ENCODE measurements at places on chromosomes 2 and 18. TPM values are rescaled to one million over a fixed set of nuclear protein-coding genes. Genes with fewer than 3 reads are reported as not detected.

DNA sequence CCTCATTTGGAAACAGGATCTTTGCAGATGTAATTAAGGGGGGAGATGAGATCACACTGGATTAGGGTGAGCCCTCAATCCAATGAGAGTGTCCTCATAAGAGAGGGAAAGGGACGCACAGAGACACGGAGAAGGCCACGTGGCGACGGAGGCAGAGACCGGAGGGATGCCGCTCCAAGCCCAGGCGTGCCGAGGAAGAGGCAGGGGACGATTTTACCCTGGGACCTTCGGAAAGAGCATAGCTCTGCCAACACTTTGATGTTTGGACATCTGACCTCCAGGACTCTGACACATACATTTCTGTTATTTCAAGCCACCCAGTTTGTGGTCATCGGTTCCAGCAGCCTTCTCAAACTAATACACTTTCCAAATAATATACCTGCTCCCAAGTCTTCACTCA is 84.4 kb upstream of the ZCCHC2 start:
- no peak for DNase-seq

DNA sequence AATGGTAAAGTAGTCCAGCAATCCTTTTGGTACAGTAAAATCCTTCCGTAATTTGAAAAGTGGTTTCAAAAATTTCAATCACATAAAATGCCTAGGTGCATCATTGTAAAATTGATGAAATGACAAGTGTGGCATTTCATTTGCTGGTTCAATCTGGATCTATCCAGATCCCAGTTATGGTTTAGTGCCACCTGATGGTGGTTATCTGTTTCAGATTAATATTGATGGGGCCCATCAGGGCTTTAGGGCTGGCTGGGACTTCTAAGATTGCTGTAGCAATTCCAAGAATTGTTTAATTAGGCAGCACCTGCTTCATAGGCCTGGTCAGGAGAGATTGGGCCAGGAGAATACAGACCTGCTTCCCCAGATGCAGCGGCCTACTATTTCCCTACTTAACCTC is 55.5 kb upstream of the PIK3C3 start:
- no peak for DNase-seq

Gene INPP5D
- 62.3 TPM for total RNA-seq

- no peak for DNase-seq
Observed at GRCh38 chr2:13696601-13697000, 935.9 kb upstream of the LRATD1 start.

DNA sequence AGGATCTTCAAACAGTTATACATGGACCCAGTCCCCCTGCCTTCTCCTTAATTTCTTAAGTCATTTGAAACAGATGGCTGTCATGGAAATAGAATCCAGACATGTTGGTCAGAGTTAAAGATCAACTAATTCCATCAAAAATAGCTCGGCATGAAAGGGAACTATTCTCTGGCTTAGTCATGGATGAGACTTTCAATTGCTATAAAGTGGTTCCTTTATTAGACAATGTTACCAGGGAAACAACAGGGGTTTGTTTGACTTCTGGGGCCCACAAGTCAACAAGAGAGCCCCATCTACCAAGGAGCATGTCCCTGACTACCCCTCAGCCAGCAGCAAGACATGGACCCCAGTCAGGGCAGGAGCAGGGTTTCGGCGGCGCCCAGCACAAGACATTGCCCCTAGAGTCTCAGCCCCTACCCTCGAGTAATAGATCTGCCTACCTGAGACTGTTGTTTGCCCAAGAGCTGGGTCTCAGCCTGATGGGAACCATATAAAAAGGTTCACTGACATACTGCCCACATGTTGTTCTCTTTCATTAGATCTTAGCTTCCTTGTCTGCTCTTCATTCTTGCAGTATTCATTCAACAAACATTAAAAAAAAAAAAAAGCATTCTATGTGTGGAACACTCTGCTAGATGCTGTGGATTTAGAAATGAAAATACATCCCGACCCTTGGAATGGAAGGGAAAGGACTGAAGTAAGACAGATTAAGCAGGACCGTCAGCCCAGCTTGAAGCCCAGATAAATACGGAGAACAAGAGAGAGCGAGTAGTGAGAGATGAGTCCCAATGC is 4.6 kb downstream of the TTR start:
- no peak for DNase-seq

DNA sequence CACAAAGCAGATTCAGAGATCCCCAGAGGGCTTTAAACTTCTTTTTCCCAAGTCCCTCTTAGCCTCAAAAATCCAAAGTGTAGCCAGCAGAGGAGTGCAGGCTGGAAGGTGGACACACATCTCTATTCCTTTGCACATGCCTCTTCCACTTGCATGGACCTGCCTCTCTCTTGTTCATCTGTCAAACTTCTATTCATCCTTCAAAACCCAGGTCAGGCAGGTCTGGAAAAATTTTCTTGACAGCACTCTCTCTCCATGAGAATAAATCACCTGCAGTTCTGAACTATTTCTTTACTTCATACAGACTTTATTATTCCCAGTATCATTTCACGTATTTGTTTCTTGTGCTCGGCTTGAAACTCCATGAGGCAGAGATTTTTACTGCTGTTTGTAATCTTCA is 127.5 kb downstream of the SS18 start:
- DNase-seq, result no peak

Gene OSBPL6
- 1.8 TPM for total RNA-seq

DNA sequence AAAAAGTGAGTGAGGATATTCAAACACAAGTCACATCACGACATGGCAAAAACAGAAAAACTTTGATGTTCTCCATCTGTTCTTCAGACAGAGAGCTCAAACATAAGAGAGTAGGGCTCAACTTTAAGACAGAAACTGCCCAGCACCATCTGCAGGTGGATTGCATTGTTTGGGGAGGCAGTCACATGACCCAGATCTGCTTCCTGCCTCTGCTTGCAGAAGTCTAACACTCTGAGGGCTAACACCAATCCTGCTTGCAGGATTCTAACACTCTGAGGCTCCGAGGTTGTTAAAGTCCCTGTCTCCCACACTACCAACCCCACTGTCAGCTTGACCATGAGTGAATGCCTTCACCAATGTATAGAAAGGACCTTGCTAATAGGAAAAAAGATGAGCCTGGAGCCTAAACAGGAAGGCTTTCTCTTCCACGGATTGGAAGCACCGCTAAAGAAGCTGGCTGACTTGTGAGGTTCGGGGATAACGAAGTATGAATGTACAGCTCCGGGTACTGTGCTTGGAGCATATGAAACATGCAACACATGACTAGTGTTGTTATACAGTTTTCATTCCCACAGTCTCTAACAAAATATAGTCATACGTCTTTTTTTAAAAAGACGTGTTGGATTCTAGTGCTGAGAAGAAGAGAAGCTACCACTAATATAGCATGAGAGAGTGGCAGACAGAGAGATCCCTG is 176.6 kb upstream of the CREB1 start:
- peak; percentile 30 for DNase-seq

Gene GAREM2
- 5.9 TPM for total RNA-seq

Gene SERPINB5
- not detected for total RNA-seq

GRCh38 chr2:19158896-19159295 is 199.5 kb downstream of the OSR1 start:
- DNase-seq, result no peak

DNA sequence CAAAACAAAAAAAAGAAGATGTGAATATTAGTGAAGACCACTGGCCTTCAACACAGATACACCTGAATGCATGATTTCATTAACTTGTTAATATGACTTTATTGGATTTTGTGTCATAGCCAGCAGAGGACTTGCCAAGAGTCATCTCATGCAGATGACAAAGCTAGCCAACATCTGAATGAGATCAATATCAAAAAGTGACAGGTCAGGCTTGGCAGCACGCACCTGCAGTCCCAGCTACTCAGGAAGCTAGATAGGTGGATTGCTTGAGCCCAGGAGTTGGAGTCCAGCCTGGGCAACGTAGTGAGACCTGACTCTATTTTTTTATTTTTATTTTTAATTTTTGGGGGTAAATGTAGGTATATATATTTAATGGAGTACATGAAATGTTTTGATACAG is 54.5 kb upstream of the TGIF1 start:
- no peak for DNase-seq

DNA sequence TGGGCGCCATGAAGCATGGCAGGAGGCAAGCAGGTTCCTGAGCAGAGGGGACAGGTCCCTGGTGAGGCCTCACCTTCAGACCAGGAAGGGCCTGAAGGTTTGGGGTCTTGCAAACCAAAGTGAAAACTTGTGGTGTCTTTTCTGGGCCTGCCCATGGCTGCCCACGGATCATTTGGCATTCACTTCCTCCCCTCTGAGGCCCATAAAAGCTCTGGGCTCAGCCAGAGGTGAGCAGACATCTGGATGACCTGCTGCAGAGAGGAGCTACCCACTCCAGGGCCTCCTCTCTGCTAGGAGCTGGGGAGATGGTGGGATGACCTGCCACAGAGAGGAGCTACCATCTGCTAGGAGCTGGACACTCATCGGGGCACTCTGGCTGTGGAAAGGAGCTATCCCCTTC is 112.9 kb upstream of the TMEM18 start:
- DNase-seq, result no peak

DNA sequence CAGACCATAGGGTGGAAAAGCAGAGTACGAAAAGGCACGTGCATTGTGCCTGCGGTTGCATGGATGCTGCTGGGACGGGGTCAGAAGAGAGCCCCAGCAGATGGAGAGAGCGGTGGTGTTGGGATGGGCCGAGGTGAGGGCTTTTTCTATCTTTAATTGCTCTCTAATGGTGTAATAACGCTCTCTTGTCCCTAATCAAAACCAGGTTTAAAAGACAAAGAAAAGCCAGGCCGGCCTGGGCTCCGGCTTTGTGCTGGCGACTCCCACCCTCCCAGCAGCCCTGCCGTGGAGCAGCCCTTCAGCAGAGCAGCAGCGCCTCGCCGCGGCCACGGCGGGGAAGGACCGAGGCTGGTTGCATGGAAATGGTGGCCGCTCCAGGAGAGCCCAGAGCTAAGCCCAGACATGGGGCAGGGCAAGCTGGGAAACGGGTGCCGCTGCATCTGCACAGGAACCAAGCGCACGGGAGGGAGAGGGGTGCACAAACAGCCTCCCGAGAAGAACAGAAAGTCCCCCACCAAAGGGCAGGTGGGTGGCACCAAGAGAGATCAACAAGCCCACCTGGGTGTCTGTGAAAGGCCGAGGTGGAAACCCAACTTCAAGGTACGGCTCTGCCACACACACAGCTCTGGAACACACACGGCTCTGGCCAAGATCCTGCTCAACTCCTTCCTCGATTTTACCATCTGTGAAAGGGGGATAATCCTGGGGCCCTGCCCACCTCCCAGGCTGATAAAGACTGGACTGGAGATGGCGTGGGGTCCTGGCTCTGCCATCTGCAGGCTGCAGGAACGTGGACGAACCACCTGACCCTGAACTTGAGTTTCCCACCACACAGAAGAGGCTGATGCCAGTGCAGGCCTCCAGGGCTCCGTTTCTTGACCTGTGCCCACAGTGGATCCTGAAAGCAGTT is 15.0 kb downstream of the HS1BP3 start:
- DNase-seq, result peak; percentile 30

Gene CKAP2L
- 27.2 TPM for total RNA-seq

DNA sequence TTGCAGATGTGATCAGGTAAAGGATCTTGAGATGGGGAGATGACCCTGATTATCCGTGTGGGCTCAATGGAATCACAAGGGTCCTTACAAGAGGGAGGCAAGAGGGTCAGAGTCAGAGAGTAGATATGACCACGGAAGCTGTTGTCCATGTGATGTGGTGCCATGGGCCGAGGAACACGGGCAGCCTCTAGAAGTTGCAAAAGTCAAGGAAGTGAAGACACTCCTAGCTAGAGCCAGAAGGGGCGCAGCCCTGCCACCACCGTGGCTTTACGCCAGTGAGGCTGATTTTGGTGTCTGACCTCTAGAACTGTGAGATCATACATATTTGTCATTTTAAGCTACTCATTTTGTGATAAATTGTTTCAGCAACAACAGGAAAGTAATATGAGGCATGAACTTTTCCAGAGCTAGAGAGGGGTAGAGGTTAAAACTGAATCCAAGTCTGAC is 114.4 kb downstream of the CAPN13 start:
- no peak for DNase-seq
